ENCODE measurements at places on chromosomes 5 and 9. TPM values are rescaled to one million over a fixed set of nuclear protein-coding genes. Genes with fewer than 3 reads are reported as not detected.

DNA sequence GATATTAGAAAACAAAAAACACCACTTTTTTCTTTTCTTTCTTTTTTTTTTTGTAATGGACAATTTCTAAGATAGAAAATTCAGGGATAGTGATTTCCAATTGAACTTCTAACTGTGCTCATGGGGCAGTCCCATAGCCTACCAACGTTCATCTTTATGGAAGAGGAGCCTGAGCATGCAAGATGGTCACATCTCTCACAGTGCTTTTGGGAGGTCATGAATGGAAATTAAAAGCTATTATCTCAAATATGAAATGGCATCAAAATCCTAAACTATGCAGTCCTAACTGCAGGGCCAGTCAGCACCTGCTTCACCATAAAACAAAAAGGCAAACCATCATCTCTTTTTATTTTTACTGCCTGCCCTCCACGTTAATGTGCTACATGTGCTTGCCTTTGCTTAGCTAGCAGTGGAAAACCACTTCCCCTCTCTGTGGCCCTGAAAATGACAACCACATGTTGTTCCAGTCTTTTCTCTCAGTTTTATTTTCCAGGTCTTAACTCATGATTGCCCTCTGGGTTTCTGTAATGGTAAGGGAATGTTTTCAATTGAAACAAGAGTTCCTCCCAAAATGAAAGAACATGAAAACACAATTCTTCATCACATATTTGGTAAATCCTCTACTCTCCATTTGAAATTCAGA, 16.7 kb downstream of the IFNB1 start:
- no peak for DNase-seq

DNA sequence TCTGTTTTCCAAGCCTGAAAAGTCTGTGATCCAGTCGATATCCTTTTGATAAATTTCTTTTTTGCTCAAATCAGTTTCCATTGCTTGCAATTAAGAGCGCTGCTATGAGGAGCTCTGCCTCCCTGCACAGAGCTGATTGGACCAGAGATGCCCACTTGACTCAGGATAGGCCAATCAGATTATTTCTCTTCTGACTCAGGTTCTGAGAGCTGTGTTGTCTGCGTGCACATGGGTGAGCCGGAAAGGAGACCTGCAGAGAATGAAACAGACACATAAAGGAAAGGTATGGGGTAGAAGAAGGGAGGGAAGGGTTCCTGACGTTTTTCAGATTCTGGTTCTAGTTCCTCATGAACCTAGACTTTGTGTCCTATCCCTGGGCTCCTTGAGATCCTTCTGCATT, 15.8 kb upstream of the FABP6 start:
- no peak for DNase-seq

GRCh38 chr5:66702426-66702825, 106.2 kb downstream of the MAST4 start:
- DNase-seq, result no peak

- no peak for DNase-seq
These were observed 158.2 kb downstream of the MACROH2A1 start for GRCh38 chr5:135240781-135241360.

DNA sequence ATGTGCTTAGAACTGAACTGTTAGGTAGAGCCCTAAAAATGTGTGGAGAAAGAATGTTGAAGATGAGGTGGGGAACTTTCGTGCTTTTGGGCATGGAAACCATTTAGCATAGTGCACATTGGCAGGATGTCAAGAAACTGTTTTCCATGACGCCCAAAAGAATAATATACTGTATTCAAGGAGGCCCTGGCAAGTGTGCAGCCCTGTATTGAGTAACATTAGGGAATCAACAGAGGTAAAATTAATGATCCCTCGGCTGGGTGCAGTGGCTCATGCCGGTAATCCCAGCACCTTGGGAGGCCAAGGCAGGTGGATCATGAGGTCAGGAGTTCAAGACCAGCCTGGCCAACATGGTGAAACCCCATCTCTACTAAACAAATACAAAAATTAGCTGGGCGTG, 20.9 kb upstream of the PLIN2 start:
- peak; percentile 12 for DNase-seq

EPB41L4B gene
- total RNA-seq, result 13.9 TPM

CCNJL gene
- total RNA-seq, result 9.1 TPM

GZMA gene
- total RNA-seq, result 2.4 TPM

CCDC192 gene
- 0.40 TPM for total RNA-seq

Measured in lung (tissue), 17 donors.